NCI-H1694 (cell line): ENCODE measurements at places on chromosomes 13 and 19.

DNA sequence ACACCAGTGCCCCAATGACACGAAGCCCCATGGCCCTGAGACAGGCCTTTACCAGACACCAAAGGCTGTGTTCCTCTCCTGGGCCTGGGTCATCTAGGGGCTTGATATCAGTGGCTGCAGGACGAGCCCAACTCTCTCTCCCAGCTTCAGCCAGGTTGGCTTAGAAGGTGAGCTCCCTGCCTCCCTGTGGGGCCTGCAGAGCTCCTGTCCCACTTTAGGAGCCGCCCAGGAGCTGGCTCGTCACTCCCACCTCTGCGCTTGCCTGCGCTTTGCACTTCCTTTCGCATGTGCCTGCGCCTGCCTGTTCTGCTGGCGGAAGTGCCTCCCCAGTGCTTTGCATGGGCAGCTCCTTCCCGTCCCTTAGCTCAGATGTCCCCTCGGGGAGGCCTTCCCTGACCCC is 4.9 kb downstream of the CALM3 start:
- no peak for DNase-seq

GRCh38 chr13:26021516-26021915 is 30.3 kb downstream of the SHISA2 start:
- no peak for DNase-seq

DNA sequence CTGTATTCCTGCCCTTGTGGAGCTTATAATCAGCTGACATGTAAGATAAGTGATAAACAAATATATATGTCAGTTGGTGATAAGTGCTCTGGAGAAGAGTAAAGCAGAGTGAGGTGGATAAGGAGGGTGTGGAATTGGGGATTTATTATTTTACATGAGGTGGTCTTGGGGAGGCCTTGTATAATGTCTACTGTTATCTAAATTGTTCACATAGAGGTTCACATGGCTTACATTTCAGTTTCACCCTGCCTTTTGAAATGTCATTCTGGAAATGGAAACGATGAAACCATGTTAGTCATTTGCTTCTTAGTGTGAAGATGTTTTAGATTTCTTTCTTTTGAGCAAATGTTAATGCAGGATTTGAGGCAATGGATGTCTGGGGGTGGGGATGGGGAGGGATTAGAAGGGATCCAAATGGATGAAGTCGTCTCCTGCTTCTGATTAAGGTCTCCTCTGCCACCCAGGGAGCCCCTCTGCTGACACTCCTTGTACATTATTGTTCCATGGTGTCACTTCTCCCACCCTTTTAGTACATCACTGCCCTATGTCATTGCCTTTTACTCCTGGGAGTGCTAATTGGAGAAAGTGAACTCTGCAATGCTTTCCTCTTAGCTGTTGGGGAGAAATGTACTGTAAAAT is 14.0 kb downstream of the B3GLCT start:
- DNase-seq, result no peak

- no peak for DNase-seq
These were observed 19.1 kb downstream of the GPR183 start for GRCh38 chr13:99288089-99288488.

DNA sequence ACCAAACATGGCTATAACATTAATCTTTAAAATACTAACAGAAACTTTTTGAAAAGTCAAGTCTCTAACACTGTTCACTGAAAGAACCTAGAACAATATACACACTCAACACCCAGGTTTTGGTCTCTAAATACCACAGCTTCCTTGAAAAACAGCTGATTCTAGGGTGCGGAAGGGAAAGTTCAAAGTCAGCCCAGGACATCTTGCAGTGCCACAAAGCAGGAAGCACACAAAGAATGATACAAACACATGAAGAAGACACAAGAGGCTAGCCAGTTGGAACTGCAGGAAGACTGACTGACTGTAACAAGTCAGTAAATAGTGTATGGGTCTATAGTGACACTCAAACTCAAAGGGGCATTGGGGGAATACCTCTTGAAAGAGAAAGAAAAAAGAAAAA is 4.6 kb downstream of the DEDD2 start:
- DNase-seq, result no peak

DNA sequence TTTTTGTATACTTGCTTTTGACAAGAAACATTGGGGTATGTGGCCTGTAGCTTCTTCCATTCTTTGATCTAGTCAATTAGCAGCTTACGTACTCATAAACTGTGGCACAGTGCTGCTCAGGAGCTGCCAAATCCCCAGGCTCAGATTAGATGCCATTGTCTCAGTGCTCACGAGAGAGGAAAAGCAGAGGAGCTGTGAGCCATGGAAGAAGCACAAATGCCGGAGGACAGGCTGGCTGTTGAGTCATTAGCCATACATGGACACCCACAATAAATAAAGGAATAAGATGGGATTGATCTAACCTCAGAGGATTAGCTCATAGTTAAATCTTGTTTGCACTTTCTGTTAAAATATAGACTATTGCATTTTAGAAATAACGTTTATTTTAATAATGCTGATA is 121.7 kb downstream of the POSTN start:
- no peak for DNase-seq

DNA sequence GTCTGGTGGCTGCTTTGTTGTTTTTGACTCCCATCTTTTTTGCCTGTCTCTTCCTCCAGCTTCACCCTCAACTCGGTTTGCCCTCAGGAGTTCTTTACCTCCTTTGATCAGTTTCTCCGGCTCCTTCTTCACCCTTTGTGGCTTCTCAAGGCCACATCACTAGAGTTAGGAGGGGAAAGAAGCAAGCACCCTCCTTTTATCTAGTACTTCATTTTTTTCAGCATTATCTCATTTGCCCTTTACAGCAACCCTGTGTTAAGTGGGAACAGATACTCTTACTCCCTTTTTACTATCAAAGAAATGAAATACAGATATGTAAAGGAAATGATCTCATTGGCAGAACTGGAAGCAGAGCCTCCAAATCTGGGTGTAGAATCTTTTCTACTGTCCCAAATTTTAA is 26.9 kb downstream of the RAP2A start:
- DNase-seq, result no peak

GRCh38 chr13:83450591-83450990 is 431.7 kb downstream of the SLITRK1 start:
- no peak for DNase-seq

DNA sequence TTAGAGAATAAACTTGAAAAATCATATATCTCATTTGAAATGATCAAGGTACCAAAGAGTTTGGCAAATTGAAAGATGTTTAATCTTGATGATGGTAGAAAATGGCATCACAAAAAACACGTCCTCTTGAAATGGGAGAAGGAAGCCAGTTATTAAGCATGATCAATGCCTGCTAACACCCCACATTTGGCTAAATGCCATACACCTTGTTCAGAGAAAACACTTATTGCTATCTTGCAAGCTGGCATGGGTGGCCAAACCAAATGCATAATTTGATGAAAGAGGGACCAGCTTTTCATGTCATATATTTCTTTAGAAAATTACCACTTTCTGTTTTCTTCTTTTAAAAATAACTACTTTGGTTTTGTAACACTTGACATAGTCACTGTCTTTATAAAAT is 141.3 kb downstream of the ZAR1L start:
- DNase-seq, result no peak

GRCh38 chr13:50129706-50130122 is 114.5 kb downstream of the KCNRG start:
- no peak for DNase-seq

GRCh38 chr19:49400029-49400428 is 12.0 kb downstream of the KASH5 start:
- no peak for DNase-seq

- no peak for DNase-seq
These were observed 105.6 kb downstream of the DHRS12 start for GRCh38 chr13:51698352-51698751.

DNA sequence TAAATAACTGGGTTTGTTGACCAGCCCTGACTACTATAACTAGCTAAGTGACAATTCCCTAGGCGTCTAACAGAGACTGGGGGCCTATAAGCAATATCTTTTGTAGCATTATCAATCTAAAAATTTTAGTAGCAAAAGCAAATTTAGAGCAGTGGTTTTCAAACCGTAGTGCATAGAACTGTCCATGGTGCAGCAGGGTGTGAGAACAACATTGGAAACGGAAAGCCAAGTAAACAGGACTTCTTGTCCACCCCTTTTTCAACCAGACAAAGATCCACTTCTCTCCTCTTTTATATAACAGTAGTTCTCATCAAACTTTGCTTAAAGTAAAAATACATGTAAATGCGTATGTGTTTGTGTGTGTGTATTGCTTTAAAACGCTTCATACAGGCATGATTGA is 1099.1 kb upstream of the ATXN8OS start:
- DNase-seq, result no peak

GRCh38 chr13:97068151-97068550 is 73.9 kb upstream of the OXGR1 start:
- no peak for DNase-seq

- DNase-seq, result no peak
These were observed 144.1 kb downstream of the DPF1 start for GRCh38 chr19:38079926-38080380.

DNA sequence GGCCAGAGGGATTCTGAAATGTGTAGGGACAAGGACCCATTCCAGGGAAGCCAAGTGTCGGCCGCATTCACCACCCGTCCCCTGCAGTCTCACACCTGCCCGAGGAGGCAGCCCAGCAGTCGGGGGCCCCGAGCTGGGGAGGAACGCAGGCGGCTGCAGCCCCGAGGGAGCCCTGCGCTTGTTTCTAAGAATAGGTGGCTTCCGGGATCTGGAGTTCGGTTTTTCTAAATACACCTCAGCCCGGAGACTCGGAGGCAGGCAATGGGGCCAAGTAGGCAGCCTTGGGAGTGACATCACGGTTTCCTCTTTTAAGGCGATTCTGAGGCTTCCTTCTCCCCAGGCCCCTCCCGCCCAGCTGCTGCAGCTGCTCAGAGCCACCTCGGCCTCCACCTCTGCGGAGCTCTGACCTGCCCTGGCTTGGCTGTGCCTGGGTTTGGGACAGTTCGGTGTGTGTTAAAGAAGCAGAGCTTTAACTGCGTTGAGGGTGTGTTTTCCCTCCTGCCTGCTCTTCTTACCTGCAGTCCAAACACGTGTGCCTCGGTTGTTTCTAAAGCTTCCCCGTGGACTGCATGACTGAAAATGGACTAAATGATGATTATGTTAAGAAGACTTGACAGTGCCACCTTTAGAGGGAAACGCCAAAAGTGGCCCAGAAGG is 80.5 kb downstream of the COL4A2 start:
- DNase-seq, result no peak
